ENCODE measurements at places on chromosomes 7 and 10. TPM values are rescaled to one million over a fixed set of nuclear protein-coding genes. Genes with fewer than 3 reads are reported as not detected.
A peak's percentile ranks its signal among the peaks of the same experiment; 100 is the strongest.

- DNase-seq: no peak
Observed at GRCh38 chr7:131103997-131104396, 223.7 kb upstream of the MKLN1 start.

DNA sequence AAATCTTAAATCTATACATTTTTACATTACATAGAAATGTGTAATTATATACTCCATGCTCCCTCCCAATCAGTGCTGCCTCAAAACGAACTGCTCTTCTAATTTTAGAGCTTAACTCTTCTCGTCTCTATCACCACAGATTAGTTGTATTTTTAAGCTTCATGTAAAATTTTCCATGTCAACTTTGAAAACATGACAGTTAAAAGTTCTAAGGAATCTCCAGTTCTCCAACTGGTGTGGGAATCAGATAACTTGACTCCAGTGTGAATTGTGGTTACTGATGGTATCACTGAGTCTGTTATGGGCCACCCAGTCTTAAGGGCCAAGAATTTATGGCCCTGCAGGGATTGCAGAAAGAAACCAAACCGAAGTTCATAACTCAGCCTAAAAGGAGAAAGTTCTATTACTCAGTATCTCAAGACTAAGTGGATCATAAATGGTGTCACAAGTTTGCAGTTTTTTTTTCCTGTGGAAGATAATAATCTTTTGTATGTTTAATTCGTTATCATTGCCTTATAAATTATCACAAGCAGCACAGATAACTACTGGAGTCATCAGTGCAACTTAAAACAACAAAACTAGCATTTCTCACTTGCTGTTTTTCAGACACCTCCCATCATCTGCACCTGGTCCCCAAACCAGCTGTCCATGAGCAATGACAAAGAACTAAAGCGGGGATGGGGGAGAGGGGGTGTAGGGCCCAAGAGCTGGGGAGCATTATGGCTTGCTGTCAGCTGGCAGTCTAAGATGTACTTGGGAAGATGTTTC lies 31.5 kb upstream of the KMT2E start:
- no peak for DNase-seq

- DNase-seq: no peak
Observed at GRCh38 chr7:149885191-149886017, 11.6 kb downstream of the ATP6V0E2 start.

DNA sequence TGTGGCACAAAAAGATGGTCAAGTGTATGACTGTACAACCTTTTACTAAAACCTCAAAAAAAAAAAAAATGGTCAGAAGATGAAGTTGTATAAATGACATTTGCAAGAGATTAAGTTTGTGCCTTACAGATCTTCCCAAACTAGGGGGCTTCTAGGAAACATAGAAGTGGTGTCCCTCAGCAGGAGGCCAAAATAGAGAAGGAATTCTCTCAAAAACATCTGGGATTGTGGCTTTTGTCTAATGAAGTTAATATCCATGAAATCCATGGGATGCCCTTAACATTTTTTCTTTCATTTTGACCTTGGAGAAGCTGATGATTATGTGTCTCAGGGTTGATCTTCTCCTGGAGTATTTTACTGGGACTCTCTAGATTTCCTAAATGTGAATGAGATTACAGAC lies 62.2 kb downstream of the CASD1 start:
- DNase-seq: no peak

DNA sequence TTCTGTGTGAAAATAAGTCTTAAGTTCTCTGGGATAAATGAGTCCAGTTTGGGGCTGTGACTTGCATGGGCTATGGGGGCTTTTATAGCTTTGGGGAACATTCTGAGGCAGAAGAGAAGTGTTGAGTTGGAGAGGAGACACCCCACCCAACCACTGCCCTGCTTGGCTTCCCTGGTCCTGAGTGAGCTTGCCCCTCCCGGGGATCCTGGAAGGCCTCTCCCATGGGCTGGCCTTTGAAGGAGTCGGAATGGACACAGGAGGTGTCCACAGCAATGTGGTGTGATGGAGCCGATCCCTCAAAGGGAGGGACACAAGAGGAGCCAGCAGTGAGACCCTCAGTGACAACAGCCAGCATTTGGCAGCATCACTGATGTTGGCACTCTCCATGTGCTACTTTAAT lies 89.8 kb downstream of the GLRX3 start:
- no peak for DNase-seq

DNA sequence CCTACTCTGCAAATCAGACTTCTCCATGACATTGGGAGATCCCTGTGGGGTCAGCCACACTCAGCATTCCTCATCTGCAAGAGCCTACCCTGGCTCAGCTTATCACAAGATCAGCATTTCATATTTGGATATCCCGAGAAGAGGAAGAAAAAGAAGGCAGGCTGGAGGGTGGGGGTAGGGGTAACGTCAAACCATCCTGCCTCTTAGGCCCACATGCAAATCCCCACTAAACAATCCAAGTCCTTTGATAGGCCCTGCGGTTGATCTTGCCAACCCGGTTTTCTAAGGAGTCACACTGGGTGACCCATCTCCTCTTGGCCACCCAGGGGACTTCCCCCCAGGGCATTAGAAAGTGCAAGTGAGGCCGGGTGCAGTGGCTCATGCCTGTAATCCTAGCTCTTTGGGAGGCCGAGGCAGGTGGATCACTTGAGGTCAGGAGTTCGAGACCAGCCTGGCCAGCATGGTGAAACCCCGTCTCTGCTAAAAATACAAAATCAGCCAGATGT lies 128.0 kb upstream of the CALN1 start:
- no peak for DNase-seq

DNA sequence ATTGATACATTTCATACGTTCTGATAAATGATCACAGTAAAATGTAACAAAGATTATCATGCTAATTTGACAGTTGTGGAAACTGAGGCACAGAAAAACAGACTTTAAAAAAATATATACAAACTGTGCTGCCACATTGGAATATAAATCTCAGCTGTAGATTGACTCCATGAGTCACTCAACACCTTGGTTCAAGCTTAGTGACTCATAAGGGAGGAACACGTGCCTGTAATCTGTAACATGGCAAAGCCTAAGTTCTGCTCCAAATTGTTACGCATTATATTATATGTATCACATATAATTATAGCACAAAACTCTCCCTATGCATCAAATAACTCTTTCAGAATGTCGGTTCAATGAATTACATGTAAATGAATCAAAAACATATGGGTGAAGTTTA lies 1047.5 kb downstream of the GATA3 start:
- DNase-seq: no peak

- no peak for DNase-seq
Observed at GRCh38 chr7:107446531-107446930, 23.3 kb upstream of the GPR22 start.

DNA sequence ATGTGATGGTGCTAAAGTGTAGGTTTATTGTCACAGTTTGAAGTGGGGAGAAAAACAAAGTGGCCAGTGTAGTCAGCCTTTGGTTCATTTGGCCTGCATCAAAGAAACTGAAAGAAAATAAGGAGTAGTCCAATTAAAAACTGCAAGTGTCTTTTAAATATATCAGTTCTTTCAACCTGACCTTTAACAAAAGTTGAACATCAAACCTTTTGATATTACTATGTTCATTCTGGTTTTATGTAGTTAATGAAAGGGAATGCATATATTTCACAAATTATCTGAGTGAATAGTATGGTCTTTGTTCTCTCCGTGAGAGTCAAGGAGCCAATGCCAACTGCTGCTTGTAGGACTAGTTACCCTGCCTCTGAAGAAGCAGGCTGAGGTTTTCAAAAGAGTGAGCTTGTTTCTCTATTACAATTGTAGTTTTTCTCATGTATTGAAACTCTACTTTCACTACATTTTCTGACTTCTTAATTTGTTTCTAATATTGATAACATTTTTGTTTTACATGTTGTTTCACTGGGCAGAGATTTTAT lies 1160.8 kb upstream of the LRRTM3 start:
- no peak for DNase-seq

- no peak for DNase-seq
Observed at GRCh38 chr7:44461387-44461786, 29.1 kb downstream of the NUDCD3 start.

DNA sequence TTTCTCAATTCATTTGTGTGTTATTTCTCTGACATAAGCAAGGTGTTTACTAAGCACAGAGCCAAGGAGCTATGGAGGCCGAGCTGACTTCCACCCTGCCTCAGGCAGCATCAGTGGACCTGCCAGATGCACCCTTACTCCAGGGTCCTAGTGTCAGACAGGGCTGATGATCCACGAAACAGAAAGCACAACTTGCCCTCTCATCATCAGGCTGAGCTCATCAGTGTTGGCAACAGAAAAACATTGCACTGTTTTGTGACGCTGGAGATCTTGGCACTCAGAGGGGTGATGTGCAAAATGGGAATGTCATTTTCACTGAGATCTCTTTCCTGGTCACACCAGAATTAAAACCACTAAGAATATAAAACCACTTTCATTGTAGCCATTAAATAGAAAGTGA lies 201.8 kb downstream of the GLI3 start:
- no peak for DNase-seq

DNA sequence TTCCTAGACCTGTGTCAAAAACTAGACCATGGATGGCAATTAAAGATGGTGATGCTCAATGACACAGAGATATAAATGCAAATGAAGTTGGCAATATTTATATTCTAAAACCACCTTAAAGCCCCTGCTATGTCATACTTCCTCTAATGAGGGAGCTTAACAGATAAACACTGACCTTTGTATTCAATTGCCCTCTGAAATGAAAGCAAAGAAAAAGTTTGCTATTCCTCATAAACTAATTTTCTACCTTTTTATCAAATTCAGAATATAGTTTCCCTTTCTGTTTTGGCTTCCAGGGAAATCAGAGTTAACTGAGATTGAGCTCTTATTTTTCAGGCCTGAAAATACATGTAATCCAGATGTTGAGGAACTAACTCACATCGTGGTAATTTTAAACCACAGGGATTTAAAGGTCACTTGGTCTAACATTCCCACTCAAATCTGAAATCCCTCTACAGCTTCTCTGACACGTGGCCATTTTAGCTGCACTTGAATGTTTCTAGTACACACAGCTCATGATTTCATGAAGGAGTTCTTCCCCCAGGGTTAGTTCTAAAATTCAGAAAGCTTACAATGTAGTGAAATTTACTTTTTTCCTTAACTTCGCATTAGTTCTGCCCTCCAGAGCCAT lies 37.9 kb upstream of the ABCB5 start:
- DNase-seq: no peak

GRCh38 chr10:6267941-6268340 lies 65.2 kb downstream of the PFKFB3 start:
- no peak for DNase-seq

DNA sequence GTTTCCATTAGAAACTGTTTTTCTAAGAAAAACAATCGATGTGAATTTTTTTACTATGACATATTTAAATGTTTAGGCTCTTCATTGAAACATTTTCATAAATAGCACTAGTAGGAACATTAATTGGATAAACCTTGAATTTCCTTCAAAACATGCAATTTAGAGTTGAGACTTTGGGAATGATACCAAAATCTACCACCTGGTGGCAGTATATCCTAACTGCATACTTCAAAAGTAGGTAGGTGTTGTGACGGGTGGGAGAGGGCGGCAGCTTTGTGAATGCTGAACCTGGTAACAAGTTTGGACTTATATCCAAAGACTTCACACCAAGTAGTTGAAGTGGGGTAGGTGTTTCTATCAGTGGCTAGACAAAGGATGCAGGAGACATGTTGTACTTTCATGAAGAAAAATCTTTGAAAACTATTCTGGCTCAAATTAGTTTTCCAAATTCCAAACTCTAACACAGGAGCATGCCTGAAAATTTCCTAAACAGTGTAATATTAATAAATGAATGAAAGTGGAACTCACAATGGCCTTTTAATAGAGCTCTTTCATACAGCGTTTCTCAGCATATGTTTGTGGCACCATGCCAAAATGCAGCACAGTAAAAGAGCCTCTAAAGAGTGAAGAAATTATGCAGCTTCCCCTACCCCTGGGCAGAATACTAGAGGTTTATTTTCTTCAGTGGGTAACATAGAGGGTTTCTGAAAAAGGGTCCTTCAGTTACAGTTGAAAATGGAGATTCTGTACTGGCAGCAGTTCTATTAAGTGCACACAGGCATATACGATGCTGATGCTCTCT lies 201.0 kb upstream of the TPK1 start:
- peak; percentile 44 for DNase-seq

GRCh38 chr10:113239566-113240350 lies 289.7 kb downstream of the TCF7L2 start:
- DNase-seq: no peak

DNA sequence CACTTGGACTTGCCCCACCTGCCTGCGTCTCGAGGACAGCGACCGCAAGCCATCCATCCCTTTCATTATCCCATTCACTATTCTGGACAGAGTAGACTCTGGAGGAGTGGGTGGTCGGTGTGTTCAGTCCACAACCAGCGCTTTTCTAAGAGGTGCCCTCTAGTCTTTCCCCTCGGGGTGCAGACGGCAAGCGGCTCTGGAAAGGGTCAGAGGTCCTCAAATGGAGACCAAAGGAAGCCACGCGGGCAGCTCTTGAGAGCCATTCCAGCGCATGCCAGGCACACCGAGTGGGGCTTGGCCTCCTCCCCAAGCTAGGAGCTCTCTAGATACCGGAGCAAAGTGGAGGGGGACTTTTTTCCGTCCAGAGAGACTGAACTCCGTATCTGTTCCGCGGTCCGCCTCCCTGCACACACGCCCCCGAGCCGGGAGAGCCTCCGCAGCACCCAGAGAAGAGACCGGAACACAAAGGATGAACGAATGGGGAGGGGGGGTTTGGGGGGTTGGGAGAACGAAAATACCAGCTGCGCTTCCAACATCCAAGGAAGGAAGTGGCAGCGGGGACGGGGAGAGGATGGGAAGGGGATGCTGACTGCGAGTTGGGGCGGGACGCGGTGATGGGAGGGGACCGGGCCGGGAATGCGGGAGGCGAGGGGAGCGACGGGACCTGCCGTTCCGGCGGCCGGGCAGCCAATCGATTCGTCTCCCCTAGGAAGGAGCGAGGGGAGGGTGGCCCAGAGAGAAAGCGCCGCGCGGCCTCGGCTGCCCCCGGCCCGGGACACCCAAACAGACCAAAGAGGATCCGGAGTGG lies 515 bp downstream of the GSDME start:
- no peak for DNase-seq

DNA sequence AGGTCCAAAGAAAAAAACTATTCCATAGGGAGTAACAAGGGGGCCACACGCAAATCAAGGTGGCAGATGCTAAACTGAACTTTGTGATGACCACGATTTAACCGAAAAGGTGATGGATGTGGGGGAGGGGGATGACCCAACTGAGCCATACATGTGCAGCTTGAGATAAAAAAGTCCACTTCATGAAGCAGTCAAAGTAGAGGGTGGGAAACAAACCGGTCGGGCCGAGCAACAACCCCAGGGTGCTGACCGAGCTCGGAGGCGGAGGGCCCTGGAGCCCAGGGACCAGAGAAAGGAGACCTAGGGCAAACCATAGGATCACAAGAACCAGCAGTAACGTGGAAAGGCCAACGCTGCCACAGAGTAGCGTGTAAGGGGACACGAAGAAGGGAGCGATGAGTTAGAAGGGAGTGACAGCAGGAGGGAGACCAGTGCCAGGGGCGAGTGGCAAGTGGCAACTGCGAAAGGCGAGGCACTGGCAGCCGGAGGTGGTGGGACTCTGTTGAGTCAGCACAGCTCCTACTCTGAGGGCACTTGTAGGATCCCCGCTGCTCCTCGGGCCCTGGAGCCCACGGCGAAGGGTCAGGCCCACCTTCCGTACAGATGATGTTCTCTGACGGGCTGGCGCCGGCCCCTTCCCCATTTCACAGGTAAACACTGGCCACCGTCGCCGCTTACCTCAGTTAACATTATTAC lies 540 bp downstream of the SNX13 start:
- no peak for DNase-seq

GRCh38 chr7:134337980-134338379 lies 21.2 kb upstream of the SLC35B4 start:
- DNase-seq: no peak

Gene FAM237B
- not detected for total RNA-seq

Gene TFPI2
- 0.15 TPM for total RNA-seq

Gene SEMA3D
- total RNA-seq: 1.4 TPM

Gene PTTG1IP2
- total RNA-seq: not detected

Gene SLC13A4
- total RNA-seq: 0.30 TPM

Gene TMEM184A
- 34.8 TPM for total RNA-seq
